ENCODE measurements at places on chromosomes 4 and X.

DNA sequence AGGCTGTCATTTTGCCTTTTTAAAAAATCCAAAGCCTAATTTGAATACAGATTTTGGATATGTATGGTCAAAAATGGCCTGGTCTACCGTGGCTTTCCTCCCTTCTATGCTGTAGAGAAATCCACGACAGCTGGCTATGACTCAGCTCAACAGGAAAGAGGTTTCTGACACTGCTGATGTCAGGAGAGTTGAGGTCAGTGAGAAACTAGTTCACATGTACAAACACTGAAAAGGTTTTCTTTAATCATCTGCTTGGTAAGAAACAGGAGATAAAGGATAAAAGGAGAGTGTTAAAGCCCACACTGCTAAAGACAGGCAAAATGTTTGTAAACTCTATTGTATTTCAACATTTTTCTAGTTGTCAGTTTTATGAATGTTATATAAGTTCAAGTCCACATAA, 113.9 kb downstream of the NYX start:
- no peak for DNase-seq

GRCh38 chrX:13828392-13828791, 11.5 kb upstream of the GPM6B start:
- DNase-seq, result no peak

- no peak for DNase-seq
Observed at GRCh38 chr4:47577779-47578553, 92.9 kb downstream of the ATP10D start.

DNA sequence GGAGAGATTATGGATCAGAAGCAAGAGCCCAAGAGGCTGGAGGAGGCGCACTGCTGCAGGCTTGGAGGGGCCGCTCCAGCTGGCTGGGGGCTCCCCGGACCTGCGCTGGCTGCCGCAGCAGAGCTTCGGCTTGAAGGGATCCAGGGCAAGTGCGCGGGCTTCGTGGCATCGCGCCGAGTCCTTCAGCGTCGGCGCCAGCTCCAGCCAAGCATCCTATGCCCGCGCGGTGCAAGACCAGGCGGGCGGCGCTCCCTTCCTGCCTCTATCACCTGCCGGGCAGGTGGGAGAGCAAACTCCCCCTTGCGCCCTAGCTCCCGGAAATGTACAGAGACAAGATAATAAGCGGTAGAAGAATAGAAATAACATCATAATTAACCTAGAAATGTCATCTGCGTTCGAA, 10.5 kb upstream of the UCP1 start:
- DNase-seq, result no peak

DNA sequence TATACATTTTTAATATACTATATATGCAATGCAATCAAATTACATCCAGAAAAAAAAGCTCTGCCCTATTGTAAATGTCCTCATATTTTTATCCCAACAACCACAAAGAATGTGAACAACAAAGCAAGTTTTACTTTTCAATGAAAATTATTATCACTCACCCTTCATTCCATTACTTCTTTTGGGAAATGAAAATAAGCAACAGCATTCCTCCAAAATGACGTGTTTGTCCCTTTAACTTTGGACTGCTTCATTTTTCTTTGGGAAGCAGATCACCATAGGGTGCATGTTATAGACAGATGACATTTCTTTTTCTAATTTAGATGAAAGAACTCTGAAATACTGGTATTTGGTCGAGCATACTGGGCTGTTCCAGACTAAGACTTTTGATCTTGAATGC, 667.1 kb upstream of the BOD1L1 start:
- DNase-seq, result no peak

DNA sequence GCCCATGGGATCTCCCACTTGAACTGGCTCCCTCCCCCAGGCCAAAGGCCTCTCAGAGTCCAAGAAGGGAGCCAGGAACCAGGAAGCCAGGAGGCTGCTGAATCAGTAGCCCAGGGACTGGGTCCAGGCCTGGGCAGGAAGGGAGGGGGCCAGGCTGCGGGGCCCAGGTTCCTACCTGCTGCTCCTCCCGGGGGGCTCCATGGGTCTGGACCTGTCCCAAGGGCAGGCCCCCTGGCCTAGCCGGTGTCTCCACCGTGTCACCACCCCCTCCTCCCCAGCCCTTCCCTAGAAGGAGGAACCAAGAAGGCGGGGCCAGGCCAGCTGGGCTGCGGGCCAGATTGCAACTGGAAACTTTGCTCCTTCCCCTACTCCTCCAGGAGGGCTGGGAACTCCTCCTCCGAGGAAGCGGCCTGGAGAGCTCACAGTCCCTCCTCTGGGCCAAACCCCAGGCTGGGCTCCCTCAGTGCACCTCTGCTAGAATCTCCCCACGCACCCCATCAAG, at the start of gene IQSEC2:
Gene IQSEC2 (minus strand): TSS at position 264 of the 502 bp plus-strand sequence.
- DNase-seq, result no peak

- no peak for DNase-seq
Observed at GRCh38 chrX:134453631-134454030, 6.3 kb upstream of the HPRT1 start.

- no peak for DNase-seq
Observed at GRCh38 chrX:152993933-152994332, at the start of gene PNMA5. TSS of gene PNMA5 (minus strand) at chrX:152994116. CDS start at chrX:152991598, 2,518 bp downstream.

- DNase-seq, result no peak
Observed at GRCh38 chrX:44144177-44144945, 171.2 kb upstream of the NDP start.

DNA sequence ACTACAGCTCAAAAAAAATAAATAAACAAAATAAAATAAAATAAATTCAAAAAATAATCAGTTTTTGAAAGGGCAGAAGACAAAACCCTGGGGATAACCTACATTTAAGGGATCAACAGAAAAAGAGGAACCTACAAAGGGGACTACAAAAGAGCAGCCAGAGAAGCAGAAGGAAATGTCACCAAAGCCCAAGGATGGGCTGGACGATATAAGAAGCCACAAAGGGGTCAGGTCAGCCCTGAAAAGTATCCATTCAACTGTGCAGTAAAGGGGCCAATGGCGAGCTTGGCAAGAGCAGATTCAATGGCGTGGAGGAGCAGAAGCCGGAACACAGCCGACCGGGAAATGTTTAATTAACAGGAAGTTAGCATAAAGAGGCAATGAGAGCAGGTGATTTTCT, 16.9 kb downstream of the ACOT9 start:
- no peak for DNase-seq

DNA sequence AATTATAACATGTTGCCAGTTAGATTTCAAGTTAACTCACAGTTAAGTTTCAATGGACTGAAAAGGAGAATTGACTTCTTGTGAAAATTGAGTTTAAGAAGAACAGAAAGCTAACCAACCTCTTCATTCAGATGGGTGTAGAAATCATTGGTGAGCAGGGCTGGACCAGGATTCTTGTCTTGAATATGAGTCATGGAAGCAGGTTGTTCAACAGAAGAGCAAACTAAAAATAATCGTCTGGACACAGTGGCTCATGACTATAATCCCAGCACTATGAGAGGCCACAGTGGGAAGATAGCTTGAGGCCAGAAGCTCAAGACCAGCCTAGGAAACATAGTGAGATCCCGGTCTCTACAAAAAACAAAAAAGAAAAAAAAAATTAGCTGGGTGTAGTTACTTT, 98.2 kb downstream of the ARSJ start:
- no peak for DNase-seq

DNA sequence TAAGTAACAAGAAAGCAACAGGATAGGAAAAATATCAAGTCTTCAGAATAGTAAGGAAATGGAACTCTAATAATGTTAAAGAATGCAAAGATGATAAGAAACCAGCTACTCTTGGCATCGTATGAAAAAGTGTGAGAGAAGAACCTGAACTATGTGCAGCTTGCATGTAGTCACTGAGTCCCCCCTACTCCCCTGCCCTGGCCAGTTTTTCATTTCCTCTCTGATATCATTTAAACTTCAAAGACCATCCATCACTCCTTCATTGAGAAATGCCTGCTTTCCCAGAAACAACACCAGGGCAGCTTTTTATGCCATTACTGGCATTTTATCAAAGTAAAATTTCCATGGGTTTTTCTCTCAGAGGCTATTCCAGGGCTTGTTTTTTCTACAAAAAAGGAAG, 28.1 kb downstream of the INPP4B start:
- no peak for DNase-seq

- no peak for DNase-seq
Observed at GRCh38 chr4:176350671-176351070, 30.9 kb downstream of the SPCS3 start.

- DNase-seq, result no peak
Observed at GRCh38 chr4:176034499-176034898, 31.1 kb upstream of the WDR17 start.

DNA sequence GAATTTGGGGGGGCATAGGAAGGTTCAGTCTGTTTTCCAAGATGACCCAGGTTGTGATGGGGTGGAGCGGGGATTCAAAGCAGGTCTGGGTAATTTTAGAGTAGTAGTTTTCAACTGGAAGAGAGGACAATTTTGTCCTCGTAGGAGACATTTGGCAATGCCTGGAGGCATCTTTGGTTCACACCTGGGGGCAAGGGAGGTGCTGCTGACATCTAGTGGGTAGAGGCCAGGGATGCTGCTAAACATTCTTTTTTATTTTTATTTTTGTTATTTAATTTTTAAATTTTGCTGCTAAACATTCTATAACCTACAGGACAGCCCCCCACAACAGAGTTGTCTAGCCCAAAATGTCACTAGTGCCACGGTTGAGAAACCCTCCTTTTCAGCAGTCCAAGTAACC, 1.9 kb downstream of the RAB9A start:
- DNase-seq, result no peak

GRCh38 chrX:51035746-51036145, 125.2 kb downstream of the BMP15 start:
- no peak for DNase-seq

DNA sequence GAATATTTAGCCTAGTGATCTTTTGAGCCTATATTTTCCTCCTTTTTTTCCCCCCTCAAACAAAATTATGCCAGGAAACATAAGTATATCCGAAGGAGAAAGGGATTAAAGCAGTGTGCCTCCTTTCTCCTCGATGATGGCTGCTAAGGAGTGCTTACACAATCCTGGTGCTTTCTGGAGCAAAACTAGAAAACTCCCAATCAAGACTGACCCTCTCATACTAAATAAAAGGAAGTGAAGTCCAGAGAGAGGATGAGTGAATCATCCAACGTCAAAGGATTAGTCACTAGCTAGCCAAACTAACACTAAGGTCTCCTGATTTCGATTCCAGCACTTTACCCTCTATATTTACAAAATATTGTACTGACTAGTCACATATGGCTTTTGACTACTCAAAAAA, 146.8 kb downstream of the PPP3CA start:
- DNase-seq, result no peak

- DNase-seq, result no peak
Observed at GRCh38 chr4:569958-570667, 6.0 kb downstream of the TMEM271 start.

- no peak for DNase-seq
Observed at GRCh38 chrX:38992441-38993096, 191.3 kb downstream of the MID1IP1 start.

GRCh38 chr4:628821-629635, 3.7 kb downstream of the PDE6B start:
- DNase-seq, result no peak

DNA sequence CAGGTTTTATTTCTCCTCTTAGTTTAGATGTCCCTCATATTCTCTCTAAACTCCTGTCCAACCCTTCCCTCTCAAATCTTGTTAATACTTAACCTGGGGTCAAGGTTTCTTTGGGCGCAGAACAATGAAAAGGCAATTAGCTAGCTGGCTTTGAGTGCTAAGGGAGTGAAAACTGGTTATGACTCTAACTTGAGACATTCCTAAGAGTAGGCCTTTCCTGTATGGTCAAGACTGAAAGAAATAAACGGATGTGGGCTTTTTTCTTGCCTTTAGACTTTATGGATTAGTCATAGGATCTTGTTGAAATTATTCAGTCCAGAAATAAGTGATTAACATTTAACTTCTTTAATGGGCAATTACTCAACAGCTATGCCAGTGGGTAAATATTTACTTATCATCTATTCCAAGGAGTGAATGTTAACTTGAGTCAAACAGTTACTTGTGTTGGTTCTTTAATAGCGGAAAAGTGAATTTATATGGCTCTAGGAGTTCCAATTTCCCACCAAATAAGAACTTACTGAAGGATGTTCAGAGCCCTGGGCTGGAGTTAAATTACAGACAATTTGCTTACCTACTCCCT, 141.7 kb upstream of the SCML1 start:
- no peak for DNase-seq

DNA sequence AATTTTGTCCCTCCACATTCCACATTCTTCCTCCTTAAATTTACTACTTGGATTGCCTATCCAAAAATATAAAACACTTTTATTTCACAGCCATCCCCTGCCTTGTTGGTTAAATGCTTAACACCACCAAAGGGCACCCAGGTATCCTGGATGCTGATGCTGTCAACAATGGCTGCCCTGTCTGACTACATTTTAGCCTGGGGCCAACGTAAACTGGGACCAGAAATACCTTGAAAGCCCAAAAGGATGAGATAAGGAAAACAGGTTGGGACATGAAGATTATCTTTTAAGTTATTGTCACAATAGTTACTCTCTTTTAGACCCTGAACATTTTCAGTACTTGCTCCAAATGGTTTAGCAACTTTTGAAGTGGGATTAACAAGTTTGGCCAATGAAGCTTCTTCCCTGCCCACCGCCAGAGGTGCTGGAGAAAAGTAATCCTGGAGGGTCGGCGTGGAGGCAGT, 775 bp upstream of the YIPF6 start:
- peak; percentile 18 for DNase-seq

All from CD4-positive, alpha-beta T cell (primary cell).